ENCODE measurements at places on chromosomes 4 and X.

GRCh38 chr4:150038335-150039076 lies 39.7 kb upstream of the DCLK2 start:
- DNase-seq, result no peak

DNA sequence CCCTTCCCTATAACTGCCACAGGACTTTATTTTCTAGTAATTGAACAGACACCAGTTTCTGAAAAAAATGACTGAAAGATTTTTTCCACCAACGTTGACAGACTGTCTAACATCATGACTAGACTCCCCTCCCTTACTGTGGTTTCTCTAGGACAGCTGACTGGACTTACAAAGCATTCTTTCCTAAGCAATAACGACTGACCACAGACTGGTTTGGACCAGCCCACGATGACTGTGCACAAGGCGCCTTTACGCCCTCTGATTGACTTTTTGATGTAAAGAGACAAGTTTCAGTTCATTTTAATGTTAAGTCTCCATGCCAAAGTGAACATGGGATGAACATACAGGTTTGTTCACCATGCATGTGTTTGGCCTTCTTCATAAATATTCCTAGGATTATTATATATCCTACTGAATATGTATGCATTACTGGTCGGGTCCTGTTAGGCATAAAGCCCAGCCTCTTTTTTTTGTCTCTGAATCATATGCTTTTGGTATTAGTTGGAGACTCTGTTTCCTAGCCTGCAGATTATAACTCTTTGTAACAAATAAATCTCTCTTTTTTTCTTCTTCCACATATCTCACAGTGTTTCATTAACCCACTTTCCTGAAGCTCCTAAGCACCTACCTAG lies 50.5 kb upstream of the UGT2B4 start:
- no peak for DNase-seq

DNA sequence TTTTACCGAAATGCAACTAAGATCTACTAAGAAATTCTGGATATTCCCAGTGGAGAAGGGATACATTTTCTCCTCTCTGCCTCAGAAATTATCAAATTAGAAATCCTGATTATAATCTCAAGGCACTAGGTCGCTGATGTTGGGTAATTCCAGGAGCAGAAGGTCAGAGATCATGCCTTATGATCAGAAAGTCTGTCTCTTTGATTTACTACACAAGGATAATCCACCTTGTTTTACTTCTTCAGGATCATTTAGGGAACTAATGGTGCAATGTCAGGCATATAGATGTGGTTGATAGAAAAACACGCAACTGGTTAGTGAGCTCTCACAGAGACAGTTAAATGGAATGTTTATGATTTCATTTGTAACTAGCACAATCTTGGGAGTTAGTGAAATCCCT lies 1069.7 kb downstream of the STIM2 start:
- no peak for DNase-seq

- DNase-seq, result no peak
Observed at GRCh38 chrX:22159071-22159470, 113.6 kb upstream of the CBLL2 start.

GRCh38 chr4:5707778-5708448 lies 446 bp downstream of the EVC2 start:
- DNase-seq, result no peak

GRCh38 chrX:18630934-18631333 lies 41.0 kb downstream of the RS1 start:
- no peak for DNase-seq

DNA sequence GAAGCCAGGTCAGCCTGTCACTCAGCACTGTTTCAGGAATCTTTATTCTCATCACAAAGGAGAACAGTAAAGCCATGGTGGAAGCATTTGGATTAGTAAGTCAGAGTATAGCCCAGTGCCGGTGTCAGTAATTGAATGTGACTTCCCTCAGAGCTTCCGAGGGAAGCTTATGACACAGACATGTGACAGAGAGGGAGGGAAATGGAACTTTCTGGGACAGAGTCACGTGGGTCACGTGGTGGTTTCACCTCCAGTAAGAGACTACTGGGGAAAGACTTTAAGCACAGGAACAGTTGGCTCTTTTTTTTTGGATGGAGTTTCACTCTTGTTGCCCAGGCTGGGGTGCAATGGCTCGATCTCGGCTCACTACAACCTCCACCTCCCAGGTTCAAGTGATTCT lies 53.3 kb upstream of the CCDC160 start:
- no peak for DNase-seq

DNA sequence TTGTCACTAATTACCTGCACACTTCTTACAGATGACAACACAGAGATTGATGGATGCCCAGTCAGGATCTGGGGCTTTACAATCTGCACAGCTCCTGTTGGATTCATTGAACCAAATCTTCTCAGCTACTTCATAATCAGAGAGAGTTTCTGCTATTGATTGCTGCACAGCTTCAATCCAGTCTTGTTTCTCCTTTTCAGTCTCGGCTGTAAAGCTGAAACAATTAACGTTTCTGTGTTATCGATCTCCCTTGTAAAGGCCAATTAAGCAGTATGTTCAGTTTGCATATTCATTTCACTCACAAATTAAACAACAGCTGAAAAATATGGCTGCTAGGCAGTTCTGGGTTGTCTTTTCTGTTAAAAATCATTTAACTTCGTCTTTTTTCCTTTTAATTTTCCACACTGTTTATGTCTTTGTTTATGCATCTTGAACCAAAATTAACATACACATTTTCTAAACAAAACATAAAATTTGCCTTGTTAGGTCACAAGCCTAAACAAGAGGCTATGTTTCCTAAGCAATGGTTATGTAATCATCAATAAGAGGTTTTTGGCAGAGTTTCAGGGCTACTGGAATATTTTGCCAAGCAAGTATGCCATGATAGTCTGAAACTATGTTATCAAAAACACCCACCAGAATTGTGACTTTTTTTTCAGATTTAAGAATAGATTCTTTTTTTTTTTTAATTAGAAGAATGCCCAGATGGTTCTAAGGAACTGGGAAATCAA lies 79.2 kb downstream of the ARAP2 start:
- no peak for DNase-seq

- DNase-seq, result no peak
Observed at GRCh38 chr4:152989554-152989970, 53.4 kb downstream of the FHDC1 start.

DNA sequence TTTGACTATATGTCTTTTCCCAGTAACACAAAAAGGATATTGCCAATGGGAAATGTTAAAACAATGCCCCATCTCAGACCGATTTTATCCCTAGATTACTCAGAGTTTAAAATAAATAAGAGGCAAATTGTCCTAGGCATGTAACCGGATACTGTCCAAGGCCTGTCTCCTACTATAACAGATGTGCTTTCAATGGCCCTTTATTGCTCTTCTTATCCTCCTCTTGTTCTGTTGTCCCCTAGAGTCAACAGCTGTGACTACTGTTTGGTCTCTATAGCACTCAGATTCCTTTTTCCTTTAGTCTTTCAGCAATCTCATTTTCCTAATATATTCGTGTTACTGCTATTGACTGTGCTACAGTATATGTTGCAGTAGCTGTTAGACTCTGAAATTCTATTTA lies 66.8 kb upstream of the PLS3 start:
- DNase-seq, result no peak

DNA sequence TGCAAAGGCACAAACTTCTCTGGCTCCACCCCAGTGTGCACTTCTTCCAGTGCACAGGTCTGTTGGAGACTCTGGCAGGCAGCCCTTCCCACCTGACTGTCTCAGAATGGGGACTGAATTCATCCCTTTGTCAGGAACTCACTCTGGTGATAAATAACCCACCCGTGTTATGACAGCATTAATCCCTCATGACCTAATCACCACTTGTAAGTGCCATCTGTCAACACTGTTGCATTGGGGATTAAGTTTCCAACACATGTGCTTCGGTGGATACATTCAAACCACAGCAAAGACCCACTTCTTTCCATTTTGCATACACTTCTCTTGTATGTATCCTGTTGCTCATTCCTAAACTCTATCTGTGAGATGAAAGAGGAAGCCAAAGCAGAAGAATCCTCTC lies 1002.9 kb upstream of the IGFBP7 start:
- DNase-seq, result no peak

DNA sequence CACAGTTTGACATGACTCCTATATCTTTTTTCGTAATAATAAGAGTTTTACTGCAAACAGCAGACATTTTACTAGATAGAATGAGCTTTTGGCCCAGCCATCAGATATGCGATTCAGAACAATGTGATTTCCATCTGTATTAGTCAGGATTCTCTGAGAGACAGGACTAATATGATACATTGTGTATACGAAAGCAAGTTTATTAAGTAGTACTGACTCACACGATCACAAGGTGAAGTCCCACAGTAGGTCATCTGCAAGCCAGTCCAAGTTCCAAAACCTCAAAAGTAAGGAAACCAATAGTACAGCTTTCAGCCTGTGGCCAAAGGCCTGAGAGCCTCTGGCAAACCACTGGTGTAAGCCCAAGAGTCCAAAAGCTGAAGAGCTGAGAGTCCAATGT lies 24.1 kb downstream of the CXCL8 start:
- no peak for DNase-seq

GRCh38 chrX:32520789-32521188 lies 690.6 kb downstream of the DMD start:
- no peak for DNase-seq

- no peak for DNase-seq
Observed at GRCh38 chr4:37471971-37472370, 214.2 kb downstream of the RELL1 start.

DNA sequence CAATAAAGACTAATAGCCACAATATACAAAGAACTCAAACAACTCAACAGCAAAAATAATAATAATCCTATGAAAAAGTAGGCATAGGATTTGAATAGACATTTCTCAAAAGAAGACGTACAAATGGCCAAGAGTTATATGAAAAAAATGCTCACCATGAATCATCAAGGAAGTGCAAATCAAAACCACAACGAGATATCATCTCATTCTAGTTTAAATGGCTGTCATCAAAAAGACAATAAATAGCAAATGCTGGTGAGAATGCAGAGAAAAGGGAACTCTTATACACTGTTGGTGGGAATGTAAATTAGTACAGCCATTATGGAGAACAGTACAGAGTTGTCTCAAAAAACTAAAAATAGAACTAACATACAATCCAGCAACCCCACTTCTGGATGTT lies 18.8 kb downstream of the TLR6 start:
- DNase-seq, result no peak

DNA sequence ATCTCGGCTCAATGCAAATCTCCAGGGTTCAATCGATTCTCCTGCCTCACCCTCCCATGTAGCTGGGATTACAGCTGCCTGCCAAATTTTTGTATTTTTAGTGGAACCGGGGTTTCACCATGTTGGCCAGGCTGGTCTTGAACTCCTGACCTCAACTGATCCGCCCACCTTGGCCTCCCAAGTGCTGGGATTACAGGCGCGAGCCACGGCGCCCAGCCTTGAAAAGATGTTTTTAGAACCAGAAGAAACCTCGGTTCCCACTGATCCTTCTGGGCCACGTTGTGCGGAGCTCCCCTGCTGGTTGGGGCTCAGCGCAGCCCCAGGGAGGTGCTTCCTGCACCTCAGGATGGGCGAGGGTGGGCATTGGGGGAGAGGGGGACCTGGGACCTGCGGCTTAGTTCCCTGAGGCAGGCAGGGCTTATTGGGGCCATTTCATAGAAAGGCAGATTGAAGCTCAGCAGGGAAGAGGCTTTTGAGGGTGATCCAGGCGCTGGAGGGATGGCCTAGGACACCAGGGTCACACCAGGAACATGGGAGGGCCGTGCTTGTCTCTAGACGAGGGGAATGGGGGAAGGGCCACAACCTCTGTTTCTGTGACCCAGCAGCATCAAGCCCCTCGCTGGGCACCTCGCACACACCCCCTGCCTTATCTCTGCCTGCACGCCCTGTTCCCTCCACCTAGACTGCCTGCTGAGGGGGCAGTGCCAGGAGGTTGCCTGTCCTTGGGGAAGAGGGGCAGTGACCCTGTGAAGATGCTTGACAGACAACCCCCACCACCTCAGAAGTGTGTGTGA lies 6.3 kb upstream of the ADD1 start:
- no peak for DNase-seq

DNA sequence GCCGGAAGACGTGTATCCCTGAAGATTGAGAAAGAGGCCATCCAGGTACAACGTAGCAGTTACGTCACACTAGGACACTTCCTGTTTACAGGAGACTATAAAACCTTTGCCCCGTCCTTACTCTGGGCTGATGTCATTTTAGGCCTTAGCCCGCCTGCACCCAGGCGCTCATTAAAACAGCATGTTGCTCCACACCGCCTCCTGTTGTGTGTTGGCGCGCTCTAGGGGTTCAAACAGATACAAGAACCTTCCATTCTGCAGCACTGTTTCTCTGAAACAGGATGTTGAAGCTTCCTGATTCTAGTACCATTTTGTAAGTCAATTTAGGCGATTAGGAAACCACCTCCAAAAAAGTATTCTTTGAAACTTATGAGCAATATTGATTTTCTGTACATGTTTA lies 722.1 kb downstream of the PCDH7 start:
- no peak for DNase-seq

- DNase-seq, result no peak
Observed at GRCh38 chr4:102165584-102165983, 179.7 kb downstream of the SLC39A8 start.

GRCh38 chr4:184558996-184559395 lies 84.6 kb upstream of the IRF2 start:
- no peak for DNase-seq

GRCh38 chr4:794900-795725 lies 30.8 kb downstream of the CPLX1 start:
- no peak for DNase-seq

DNA sequence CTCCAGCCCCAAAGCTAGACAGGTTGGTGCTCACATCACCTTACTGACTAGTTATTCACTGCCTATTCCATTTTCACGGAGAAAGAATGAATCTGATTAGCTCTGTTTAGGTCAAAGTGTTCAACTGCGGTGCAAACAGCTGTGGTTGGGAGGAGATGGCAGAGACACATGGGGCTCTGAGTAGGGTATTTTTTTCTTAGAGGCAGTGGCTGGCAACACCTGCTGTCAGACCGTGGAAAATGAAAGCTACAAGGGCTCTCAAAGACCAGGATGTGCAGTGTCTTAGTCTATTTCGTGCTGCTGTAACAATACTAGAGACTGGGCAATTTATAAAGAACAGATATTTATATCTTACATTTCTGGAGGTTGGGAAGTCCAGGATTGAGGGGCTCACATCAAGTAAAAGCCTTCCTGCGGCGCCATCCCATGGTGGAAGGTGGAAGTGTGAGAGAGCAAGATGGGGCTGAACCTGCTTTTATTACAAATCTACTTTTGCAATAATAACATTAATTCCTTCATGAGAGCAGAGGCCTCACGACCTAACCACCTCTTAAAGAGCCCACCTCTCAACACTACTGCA lies 10.6 kb downstream of the NYX start:
- DNase-seq, result peak; percentile 61

GRCh38 chr4:125459531-125459930 lies 144.8 kb downstream of the FAT4 start:
- no peak for DNase-seq

GRCh38 chr4:114209584-114209983 lies 230.1 kb upstream of the ARSJ start:
- DNase-seq, result no peak

DNA sequence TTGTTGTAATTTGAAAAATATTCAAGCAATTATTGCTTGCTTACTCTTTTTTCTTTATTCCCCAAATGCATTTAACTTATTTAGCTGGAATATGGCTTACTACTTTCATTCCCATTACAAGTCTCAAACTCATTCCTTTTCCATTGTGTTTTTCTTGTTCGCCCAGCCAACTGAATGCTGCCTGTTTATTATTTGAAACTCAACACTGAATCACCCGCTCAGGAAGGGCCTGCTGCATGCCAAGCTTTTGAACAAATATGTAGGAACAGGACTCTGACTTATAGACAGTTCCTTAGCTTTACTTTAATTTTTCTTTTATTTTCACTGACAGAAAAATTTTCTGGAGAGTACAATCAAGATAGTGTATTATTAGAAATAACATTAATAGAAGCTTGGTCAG lies 12.9 kb downstream of the PCDH18 start:
- DNase-seq, result no peak

Data from T-helper 2 cell (primary cell).